GM23338 (cell line): ENCODE measurements at places on chromosomes 12 and 14.
A peak's percentile ranks its signal among the peaks of the same experiment; 100 is the strongest.

- DNase-seq, result no peak
Observed at GRCh38 chr12:64995816-64996215, 125.3 kb downstream of the WIF1 start.

DNA sequence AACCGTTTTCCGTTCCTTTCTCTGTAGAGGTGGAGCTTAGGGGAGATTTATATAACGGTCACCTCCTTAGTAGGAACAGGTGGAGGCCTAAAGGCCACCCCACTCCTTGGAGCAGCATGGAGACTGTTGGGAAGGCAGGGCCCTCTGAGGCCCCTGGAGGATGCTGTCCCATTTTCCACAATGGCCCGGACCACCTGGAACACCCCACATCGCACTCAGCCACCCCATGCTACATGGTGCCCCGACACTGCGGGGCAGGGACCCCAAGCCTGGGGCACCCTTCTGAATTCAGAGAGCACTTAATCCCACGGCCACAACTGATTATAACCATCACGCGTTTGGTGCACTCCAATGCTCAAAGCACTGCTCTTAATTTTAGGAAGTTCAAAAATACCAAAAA, 41.4 kb downstream of the C14orf132 start:
- DNase-seq, result no peak

- no peak for DNase-seq
Observed at GRCh38 chr14:76509311-76509710, 133.4 kb downstream of the ESRRB start.

GRCh38 chr12:1504895-1505311, 89.5 kb downstream of the FBXL14 start:
- no peak for DNase-seq

DNA sequence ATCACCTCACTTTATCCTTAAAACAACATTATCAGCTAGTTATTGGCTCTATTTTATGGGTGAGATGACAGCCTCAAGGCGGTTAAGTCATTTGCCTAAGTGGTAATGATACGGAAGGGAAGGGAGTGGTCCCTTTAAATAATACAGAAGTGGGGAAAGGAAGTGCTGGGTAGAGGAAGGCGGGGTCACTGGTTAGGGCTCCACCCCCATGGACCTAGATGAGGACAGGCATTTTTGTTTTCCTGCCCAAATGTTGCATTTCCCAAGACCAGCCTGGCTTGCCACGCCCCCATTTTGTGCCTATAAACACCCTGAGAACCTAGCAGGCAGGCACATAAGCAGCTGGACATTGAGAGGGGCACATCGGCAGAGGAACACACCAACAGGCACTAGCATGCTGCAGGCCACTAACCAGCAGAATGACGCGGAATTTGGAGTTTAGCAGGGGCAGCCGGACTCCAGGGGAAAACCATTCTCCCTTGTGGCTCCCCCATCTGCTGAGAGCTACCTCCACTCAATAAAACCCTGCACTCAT, 100.9 kb downstream of the EPS8 start:
- peak; percentile 55 for DNase-seq

DNA sequence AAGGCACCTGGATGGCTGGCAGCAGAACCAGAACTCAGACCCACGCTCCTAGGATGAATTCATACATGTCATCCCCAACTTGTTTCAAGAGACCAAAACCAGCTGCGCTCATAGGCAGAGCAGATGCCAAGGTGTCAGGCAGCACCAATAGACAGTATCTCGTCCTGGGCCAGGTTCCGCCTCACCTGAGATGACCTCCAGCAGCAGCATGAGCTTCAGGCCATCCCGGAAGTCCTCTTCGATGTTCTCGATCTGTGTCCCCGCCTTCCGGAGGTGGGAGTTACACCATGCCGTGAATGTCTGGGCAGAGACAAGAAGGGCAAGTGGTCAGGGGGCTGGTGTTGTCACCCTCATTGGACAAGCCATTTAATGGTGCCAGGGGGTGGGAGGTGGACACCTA, 53.7 kb downstream of the ACTN1 start:
- no peak for DNase-seq

DNA sequence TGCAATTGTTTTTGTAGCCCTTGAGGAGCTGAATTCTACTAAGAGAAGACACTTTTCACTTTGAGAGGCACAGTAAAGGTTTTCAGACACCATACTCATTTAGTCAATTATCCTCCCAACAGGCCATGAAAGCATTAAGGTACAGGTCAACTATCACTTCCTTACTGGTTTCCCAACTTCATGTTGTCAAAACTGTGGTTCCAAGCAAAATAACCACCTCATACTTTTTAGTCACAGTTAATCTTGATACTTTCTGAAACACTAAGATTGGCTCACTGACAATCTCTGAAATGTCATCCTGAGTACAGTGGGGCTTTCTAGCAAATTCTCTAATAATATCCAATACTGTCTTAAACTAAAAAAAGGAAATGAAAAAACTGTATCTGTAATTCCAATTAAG, 71.7 kb downstream of the SLC2A13 start:
- no peak for DNase-seq

DNA sequence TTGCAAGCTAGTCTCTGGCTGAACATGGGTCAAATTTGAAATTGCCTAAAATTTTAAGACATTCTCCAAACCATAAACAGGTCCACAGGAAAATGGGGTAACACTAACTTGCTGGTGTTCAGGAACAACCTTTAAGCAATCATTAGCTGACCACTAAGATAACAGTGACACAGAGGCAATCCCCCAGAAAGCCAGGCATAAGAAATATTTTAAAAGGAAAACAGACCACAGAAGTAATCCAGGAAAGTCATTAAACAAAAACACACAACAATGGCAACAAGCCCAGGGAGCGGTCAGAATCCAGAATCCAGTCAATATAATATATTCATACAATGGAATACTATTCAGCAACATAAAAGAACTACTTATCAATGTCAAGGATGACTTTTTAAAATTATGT, 59.1 kb downstream of the LRP6 start:
- DNase-seq, result no peak
